ENCODE measurements at places on chromosomes 4 and X.

DNA sequence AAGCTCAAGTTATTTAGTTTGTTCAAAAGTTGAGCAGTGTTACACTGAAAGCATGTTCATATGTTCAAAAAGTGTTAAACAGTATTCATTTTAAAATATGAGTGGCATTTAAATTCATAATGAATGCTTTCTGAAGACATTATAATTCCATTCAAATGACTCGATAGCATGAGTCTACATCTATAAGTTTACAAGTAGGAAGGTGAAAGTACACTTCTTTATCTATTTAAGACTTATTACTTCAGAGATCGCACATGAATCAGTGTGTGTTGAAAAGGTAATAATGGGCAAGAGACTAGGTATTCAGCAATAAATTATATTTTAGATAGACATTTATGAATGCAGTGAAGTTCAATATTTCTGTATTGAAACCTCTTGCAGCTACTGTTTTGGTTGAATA lies 456.1 kb downstream of the GRXCR1 start:
- no peak for DNase-seq

DNA sequence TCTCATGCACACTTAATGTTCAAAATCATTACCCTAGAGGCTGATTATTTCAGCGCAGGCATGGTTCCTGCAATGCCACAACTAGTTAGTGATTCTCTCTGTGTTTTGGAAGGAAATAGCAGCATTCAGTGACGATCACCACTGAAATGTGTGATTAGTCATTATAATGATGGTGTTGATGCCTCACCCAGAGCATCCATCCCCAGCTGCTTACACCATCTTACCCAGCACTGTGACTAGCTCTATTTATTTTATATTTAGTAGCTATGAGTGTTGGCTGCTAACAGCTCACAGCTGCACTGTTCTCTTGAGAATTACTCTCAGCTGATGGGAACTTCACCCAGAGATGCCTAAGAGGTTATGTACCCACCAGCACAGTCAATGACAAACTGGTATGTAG lies 60.5 kb upstream of the TSPAN7 start:
- no peak for DNase-seq

DNA sequence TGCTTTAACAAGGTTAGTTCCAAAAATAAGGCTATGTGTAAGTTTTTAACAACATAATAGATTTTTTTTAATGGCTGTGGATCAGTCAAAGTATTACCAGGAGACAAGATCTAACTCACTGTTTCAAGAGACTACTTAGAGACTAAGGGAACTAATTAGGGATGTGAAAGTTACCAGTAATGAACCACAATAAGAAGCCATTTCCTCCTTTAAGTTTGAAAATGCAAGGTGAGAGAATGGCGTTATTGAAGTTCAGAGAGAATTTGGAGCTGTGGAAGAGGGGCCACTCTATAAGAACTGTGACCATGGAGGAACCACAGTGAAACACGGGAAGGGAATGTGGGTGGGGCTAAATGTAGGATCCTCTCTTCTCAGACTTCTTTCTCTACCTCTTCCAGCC lies 624.2 kb downstream of the GLUD2 start:
- no peak for DNase-seq

- DNase-seq: no peak
These were observed 69.1 kb upstream of the UCP1 start for GRCh38 chr4:140637836-140638235.

DNA sequence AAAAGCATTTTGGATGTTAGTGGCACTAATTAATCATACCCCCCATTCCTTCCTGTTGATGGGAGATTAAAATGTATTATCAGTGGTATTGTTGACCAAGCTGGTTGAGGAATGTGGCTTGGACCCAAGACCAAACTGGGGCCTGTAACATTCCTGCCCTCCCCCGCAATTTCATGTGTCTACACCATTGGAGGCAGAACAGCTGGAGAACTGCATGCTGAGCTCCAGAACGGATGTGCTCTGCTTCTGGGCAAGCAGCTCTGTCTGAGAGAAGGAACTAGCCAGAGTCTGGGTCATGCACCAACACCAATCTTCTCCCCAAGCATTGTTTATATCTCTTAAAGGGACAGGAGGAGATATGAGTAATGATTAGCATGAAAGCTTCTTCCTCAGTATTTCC lies 185.5 kb downstream of the CEP135 start:
- peak; percentile 29 for DNase-seq

- peak; percentile 22 for DNase-seq
These were observed 99.3 kb upstream of the ARMCX2 start for GRCh38 chrX:101759000-101759399.

DNA sequence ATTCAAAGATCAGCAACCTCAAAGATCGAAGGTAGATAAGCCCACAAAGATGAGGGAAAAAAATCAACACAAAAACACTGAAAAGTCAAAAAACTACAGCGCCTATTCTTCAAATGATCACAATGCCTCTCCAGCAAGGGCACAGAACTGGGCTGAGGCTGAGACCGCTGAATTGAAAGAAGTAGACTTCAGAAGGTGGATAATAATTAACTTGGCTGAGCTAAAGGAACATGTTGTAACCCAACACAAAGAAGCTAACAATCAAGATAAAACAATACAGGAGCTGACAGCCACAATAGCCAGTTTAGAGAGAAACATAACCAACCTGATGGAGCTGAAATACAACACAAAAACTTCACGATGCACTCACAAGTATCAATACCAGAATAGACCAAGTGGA lies 231.1 kb downstream of the STPG2 start:
- DNase-seq: no peak

DNA sequence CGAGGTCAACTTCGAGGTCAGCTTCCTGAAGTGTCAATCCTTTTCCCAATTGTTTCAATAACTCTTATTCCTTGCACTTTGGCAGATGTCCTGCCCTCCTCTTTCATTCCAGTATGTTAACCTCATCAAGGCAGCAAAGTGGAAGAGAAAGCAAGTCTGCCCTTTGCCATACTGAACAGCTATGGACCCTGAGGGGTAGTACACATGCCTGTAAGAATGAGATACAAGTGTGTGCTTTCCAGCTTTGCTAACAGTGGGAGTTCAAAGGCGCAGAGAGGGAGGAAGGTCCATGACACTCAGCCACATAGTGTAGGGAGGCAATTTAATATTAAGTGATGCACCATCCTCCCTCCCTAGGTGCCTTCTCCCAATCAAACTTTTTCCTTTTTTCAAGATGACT lies 96.4 kb upstream of the ZCCHC13 start:
- no peak for DNase-seq

GRCh38 chr4:76630741-76631140 lies 195.7 kb downstream of the SHROOM3 start:
- DNase-seq: no peak

DNA sequence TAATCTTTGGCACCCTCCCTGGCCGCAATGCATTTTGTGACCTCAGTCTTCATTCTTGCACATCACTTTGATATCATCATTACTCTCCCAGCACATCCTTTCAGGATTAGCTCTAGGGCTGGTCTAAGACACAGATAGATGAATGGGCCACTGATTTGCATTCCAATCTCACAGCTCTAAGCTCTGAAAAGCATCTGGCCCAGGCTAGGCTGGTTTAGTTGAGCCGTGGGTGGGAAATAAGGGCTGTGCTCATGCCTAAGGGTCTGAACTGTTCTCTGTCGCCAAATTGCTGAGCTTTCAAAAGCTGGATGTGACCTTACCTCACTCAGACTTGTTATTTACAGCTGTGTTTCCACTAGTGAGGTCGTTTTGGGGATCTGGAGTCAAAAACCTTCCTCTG lies 30.0 kb upstream of the SLC9A7 start:
- peak; percentile 36 for DNase-seq

- no peak for DNase-seq
These were observed 810 bp downstream of the SPRY1 start for GRCh38 chr4:123397144-123398065.

- no peak for DNase-seq
These were observed 18.0 kb downstream of the FAM184B start for GRCh38 chr4:17763416-17763815.

- DNase-seq: no peak
These were observed 104.8 kb upstream of the CASK start for GRCh38 chrX:42028109-42028508.

DNA sequence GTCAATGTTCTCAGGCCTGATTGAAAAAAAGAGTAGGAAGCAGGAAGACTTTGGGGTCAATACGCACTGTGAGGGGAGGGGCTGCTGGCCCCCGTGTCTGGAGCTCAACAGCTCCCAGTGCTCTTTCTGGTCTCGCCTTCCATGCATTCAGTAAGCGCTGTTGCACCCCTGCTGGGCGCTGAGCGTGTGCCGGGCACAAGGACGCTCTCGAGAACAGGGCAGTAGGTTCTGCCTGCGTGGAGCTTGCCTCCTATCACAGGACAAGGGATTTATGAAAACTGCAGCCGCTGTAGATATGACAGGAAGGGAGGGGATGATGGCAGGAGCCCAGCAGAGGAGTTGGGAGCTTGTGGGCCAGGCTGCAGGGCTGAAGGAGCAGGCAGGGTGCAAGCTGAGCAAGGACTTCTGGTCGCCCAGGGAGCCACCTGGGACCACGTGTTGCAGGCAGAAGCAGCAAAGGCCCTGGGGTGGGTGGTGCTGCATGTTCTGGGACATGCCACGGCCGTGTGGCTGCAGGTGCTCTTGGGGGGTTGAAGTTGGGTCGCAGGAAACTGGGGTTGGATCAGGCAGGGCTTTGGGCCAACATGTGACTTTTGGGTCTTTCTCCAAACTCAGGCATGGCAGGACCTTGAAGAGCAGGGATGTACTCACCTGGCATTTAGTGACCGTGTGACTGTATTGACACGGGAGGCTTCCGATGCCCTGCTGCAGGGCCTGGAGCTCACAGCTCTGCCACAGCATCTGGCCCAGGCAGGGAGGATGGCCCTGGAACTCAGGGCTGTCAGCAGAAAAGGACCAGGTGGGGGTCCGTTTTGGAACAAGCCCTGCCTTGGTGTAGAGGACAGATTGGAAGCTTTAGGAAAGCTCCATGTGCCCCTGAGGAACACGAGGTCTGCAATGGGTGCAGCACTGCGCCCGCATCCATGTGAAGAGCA lies 97.9 kb downstream of the CPZ start:
- DNase-seq: no peak

- no peak for DNase-seq
These were observed 44.8 kb downstream of the BANK1 start for GRCh38 chr4:101835121-101835904.

- DNase-seq: no peak
These were observed 251.8 kb downstream of the ADGRL3 start for GRCh38 chr4:61451935-61452334.

DNA sequence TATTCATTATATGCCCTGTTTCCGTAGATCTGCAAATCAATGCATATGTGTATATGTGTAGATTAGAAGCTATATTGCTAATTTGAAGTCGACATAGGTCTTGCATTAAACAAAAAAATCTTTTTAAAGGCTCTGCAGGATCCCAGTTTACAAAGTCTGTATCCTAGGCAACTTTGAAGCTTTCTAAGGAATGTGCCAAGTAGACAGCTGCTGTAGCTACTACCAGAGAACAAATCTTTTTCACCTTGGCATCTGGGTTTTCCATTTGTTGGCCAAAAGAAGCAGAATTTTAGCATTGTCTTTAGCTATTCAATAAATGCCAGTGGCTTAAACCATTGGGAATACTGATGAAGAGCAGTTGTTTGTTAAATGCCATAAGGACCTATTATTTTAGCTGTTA lies 88.0 kb downstream of the NAA11 start:
- DNase-seq: no peak

GRCh38 chr4:94544811-94545210 lies 93.1 kb downstream of the PDLIM5 start:
- no peak for DNase-seq

GRCh38 chrX:76538860-76539259 lies 111.3 kb downstream of the MAGEE1 start:
- DNase-seq: no peak

- DNase-seq: no peak
These were observed 41.6 kb upstream of the HMX1 start for GRCh38 chr4:8913121-8913857.

GRCh38 chr4:26194764-26195163 lies 126.0 kb upstream of the RBPJ start:
- no peak for DNase-seq

DNA sequence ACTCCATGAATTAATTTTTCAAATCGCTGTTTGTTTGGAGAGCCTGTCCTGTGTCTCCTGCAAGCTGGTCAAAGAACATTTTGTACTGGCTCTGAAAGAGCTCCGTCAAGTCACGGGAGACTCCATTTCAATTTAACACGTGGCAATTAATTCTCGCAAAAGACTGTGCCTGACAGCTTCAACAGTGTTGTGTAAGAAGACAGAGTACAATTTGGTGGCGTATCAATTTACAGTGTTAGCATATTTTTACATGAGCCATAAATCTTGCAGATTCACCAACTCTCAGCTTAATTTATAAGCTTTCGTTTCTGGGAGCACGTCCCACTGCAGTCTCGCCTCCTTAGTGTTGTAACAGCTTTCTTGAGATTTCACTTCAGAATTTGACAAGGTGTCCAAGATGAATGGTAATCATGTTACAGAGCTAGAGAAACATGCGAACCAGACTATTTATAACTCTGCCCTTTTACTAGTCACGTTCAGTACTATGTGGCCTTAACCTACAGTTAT lies 70.8 kb downstream of the RWDD4 start:
- DNase-seq: peak; percentile 63

All from fibroblast of skin of left quadriceps (primary cell).